Left lung (tissue), 14 donors: ENCODE measurements at places on chromosomes 12 and 14. TPM values are rescaled to one million over a fixed set of nuclear protein-coding genes. Genes with fewer than 3 reads are reported as not detected.

Gene NGB
- total RNA-seq: not detected

Gene GZMH
- 5.5 TPM for total RNA-seq

Gene GUCY2C
- not detected for total RNA-seq

Gene CRIP1
- total RNA-seq: 171 TPM

Gene C12orf56
- not detected for total RNA-seq

Gene ERO1A
- 59.6 TPM for total RNA-seq

Gene RNASE1
- 1,326 TPM for total RNA-seq

Gene HIP1R
- 32.0 TPM for total RNA-seq

Gene ATL1
- total RNA-seq: 7.4 TPM

Gene SNAPC1
- total RNA-seq: 5.4 TPM

Gene STRN3
- 31.7 TPM for total RNA-seq

Gene ZNF641
- total RNA-seq: 20.8 TPM

Gene UNG
- total RNA-seq: 27.0 TPM

Gene PTPN21
- total RNA-seq: 33.0 TPM
